ENCODE measurements at places on chromosomes 3 and 15. TPM values are rescaled to one million over a fixed set of nuclear protein-coding genes. Genes with fewer than 3 reads are reported as not detected.

DNA sequence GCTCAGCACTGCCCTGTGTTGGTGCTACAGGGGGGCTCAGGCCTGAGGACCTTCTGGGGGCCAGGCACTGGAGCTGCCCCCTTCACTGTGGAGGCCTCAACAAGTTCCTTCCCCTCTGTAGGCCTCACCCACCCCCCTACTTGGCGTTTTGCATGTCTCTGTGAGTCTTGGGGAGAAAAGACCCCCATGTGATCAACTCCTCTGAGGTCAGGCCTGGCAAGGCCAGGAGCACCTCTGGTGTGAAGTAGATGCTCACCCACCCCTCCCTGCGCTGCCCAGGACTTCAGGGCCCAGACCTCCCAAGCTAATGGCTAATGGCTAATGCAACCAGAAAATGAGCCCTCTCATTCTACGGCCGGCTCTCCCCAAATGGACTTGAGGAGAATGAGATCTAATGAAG is 34.2 kb upstream of the CHRNB4 start:
- H3K27ac ChIP-seq = no peak overlapping the region
- H3K4me3 ChIP-seq = no peak overlapping the region

GRCh38 chr3:143063018-143063417 is 56.6 kb upstream of the CHST2 start:
- no peak for DNase-seq
- no peak overlapping the region for H3K4me3 ChIP-seq
- H3K27ac ChIP-seq = no peak overlapping the region
- peaks cover 24% of the 10 kb centered on the region for H3K36me3 ChIP-seq
- H3K27me3 ChIP-seq = no peaks in the 10 kb centered on the region

- H3K4me1 ChIP-seq = peaks cover 5% of the 10 kb centered on the region
- no peak overlapping the region for H3K4me3 ChIP-seq
- H3K36me3 ChIP-seq = peaks cover 2% of the 10 kb centered on the region
- peaks cover 10% of the 10 kb centered on the region for H3K27me3 ChIP-seq
These were observed 227.6 kb downstream of the MBNL1 start for GRCh38 chr3:152496286-152496685.

DNA sequence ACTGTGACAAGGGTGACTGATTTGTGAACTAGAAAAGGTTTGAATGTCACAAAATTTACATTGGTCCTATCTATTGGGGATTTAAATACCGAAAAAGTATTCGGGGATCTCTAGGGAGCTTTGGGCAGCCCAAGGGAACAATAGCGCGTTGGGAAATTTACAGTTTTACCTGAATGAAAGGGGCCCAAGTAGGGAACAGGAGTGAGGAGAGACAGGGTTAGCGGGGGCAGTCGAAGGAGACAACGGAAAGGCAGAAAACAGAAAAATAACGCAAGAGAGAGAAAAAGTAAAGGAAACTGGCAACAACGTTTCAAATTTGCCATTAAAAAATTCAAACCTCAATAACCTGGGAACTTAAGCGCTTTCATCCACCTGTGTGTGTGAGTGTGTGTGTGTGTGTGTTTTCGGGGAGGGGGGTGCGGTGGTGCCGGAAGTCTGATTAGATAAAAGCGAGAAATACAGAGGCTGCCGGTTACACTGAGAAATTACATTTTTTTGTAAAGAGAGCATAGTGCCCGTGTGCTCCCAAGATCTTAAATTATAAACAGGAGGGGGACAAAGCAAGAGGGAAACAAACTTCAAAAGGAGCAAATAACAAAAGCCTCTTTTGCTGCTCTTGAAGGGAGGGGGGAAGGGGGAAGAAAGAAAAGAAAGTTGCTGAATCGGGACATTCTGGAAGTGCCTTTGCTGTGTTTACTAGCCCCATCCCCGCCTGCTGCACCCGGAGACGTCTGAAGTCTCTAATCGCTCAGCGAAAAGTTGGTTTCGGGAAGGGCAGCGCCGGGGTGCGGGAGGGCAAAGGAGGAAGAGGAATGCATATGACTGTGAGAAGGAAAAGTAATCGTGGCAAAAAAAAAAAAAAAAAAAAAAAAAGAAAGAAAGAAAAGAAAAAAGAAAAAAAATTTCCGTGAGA is 721 bp upstream of the ZIC1 start:
- peak overlapping the region; percentile 81 for H3K27ac ChIP-seq
- peaks cover 75% of the 10 kb centered on the region for H3K27me3 ChIP-seq
- H3K4me1 ChIP-seq = peaks cover 22% of the 10 kb centered on the region
- DNase-seq = no peak
- H3K36me3 ChIP-seq = peaks cover 10% of the 10 kb centered on the region

DNA sequence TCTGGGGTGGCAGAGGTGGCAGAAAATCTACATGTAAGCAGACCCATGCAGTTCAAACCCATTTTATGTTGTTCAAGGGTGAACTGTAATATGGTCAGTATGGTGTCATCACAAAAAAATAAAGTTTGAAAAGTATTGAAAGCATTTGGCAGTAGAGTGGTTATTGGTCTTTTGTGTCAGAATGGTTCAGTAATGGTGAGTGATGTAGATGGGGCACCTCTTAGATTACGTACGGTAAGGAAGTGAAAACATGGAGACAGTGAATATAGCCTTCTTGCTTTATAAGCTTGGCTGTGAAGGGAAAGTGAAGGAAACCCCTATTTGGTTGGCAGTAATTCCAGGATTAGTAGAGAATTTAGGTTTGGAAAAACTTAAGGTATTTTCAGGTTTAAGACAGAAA is 17.2 kb upstream of the CCNB2 start:
- H3K27ac ChIP-seq = peak overlapping the region; percentile 9
- peaks cover 24% of the 10 kb centered on the region for H3K36me3 ChIP-seq
- no peak for DNase-seq
- no peaks in the 10 kb centered on the region for H3K4me1 ChIP-seq

DNA sequence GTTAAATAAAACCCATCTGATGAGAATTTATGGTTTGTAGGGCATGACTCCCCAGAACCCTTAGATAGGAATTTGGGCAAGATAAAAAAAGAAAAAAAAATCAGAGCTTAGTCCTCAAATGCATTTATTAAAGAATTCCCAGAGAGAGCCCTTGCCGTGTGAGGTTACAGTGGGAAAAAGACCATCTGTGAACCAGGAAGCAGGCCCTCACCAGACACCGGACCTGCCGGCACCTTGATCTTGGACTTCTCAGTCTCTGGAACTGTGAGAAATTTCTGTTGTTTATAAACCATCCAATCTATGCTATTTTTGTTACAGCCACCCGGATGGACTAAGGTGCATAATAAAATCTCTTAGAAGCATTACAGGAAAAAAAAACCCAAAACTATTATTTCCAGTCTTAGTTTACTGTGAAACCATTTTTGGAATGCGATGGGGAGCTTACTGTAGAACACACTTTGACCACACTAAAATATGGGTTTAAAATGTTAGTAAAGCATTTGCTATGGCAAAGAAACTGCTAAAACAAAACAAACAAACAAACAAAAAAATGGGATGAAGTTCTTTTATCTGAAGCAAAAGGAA is 72.2 kb downstream of the LEKR1 start:
- DNase-seq = no peak
- no peak overlapping the region for H3K4me3 ChIP-seq
- no peak overlapping the region for H3K27ac ChIP-seq
- H3K36me3 ChIP-seq = peaks cover 2% of the 10 kb centered on the region
- H3K27me3 ChIP-seq = no peaks in the 10 kb centered on the region

GRCh38 chr15:96064351-96064756 is 266.1 kb upstream of the NR2F2 start:
- H3K36me3 ChIP-seq = peaks cover 1% of the 10 kb centered on the region
- no peak overlapping the region for H3K27ac ChIP-seq
- peaks cover 14% of the 10 kb centered on the region for H3K27me3 ChIP-seq
- H3K4me3 ChIP-seq = no peak overlapping the region
- no peak for DNase-seq
- no peaks in the 10 kb centered on the region for H3K4me1 ChIP-seq

GRCh38 chr3:172140499-172141391 is 101.4 kb downstream of the FNDC3B start:
- H3K27ac ChIP-seq = no peak overlapping the region
- peaks cover 32% of the 10 kb centered on the region for H3K4me1 ChIP-seq
- no peak overlapping the region for H3K4me3 ChIP-seq
- peaks cover 7% of the 10 kb centered on the region for H3K36me3 ChIP-seq
- DNase-seq = no peak

- H3K27ac ChIP-seq = no peak overlapping the region
- DNase-seq = no peak
- H3K4me1 ChIP-seq = no peaks in the 10 kb centered on the region
- H3K4me3 ChIP-seq = no peak overlapping the region
These were observed 220.7 kb upstream of the CADM2 start for GRCh38 chr3:84738086-84738485.

DNA sequence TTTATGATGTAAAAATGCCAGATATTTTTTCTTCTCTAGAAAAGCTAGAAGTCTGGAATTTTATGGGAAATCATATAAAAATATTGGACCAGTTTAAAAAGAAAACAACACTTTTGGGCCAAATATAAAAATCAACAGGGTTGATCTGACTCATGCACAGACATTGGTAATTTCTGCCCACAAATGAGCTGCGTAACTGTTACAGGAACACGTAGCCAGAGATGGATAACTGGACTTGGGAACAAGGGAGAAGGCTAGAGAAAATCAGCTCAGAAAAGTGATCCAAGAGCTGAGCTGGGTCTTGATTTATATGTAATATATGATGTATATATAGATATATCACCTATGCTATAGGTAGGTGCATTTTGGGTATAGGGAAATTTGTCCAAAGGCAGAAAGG is 36.8 kb upstream of the NAALADL2 start:
- DNase-seq = no peak
- no peaks in the 10 kb centered on the region for H3K36me3 ChIP-seq
- no peaks in the 10 kb centered on the region for H3K4me1 ChIP-seq
- H3K27me3 ChIP-seq = no peaks in the 10 kb centered on the region
- H3K4me3 ChIP-seq = no peak overlapping the region

Gene CHRM5
- total RNA-seq = not detected
